ENCODE measurements at places on chromosomes 5 and 9.

GRCh38 chr9:133275105-133276000 is at the start of gene ABO:
ABO (minus strand) TSS chr9:133275201.
- no peak for DNase-seq

DNA sequence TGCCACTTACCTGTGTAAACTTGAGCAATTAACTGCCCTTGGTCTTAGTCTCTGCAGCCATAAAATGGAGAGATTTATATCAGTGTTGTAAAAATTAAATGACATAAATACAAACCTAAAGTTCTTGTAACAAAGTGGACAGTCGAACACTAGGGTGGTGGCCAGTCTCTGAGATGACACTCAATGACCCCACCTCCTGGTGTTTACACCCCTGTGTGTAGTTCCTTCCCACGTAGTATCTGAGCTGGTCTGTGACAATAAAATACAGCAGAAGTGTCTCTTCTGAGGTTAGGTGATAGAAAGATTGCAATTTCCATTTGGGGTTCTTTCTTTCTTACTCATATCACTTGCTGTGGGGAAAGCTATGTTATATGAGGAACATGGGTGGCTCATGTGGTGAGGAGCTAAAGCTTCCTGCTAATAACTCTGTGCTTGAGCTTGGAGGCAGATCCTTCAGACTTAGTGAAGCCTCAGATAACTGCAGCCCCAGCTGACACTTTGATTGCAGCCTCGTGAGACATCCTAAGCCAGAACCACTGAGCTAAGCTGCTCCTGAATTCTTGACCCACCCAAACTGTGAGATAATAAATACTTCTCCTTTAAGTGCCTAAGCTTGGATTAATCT is 173.4 kb upstream of the CHD1 start:
- DNase-seq: no peak

- peak; percentile 46 for DNase-seq
Measured at GRCh38 chr9:33817327-33818166, 587 bp downstream of the UBE2R2 start.

DNA sequence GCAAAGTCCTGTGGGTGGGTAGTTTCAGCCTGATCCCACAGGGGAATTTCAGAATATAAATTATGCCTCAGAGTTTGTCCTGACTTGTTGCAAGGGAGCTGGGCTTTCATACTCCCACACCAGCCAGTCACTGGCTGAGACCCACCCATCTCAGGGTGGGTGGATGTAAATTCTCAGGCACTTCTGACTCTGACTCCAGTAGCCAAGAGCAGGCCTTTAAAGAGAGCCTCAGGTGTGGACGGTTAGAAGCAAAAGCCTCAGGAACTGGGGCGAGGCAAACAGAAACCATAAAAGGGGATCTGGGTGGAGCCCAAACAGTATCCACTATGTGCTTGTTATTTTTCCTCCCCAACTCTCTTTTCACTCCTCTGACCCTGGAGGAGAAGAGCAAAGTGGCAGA is 28.6 kb upstream of the FBXW11 start:
- DNase-seq: no peak

- DNase-seq: no peak
Measured at GRCh38 chr5:10666531-10667299, 94.3 kb downstream of the DAP start.

DNA sequence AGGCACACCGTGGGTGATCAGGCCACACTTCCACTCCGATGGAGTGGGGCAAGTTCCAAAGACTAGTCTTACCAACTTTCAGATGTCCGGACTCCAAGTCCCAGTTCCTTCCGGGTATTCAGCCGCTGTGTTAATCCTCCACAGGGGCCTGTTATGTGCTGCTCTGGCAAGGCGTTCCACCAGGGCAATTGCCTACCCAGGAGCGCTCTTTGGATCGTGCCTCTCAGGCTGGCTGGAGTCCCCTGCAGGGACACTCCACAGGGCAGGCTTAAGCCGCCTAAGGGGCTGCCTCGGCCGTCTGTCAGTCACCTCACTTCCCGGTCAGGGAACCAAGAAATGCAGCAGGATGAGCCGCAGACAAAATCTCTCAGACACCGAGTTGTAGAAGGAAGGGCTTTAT is 118.7 kb upstream of the CCNG1 start:
- no peak for DNase-seq
